Cardiac muscle cell (in vitro differentiated cells and primary cell): ENCODE measurements at places on chromosomes 13 and 19. TPM values are rescaled to one million over a fixed set of nuclear protein-coding genes. Genes with fewer than 3 reads are reported as not detected.

PCDH8 gene
- 0.42 and 0.74 TPM in 2 replicates for total RNA-seq

LILRB3 gene
- total RNA-seq = 0.27 and 0.49 TPM in 2 replicates

PSG2 gene
- total RNA-seq = not detected in 2 replicates

PNMA8B gene
- 8.8 and 13.5 TPM in 2 replicates for total RNA-seq

PLK5 gene
- total RNA-seq = 0.04 and 1.2 TPM in 2 replicates

CIC gene
- total RNA-seq = 55.5 and 62.9 TPM in 2 replicates

NXNL1 gene
- total RNA-seq = not detected in 2 replicates

PROZ gene
- not detected in 2 replicates for total RNA-seq

FCAR gene
- total RNA-seq = not detected in 2 replicates
